ENCODE measurements at places on chromosomes 4 and X.

DNA sequence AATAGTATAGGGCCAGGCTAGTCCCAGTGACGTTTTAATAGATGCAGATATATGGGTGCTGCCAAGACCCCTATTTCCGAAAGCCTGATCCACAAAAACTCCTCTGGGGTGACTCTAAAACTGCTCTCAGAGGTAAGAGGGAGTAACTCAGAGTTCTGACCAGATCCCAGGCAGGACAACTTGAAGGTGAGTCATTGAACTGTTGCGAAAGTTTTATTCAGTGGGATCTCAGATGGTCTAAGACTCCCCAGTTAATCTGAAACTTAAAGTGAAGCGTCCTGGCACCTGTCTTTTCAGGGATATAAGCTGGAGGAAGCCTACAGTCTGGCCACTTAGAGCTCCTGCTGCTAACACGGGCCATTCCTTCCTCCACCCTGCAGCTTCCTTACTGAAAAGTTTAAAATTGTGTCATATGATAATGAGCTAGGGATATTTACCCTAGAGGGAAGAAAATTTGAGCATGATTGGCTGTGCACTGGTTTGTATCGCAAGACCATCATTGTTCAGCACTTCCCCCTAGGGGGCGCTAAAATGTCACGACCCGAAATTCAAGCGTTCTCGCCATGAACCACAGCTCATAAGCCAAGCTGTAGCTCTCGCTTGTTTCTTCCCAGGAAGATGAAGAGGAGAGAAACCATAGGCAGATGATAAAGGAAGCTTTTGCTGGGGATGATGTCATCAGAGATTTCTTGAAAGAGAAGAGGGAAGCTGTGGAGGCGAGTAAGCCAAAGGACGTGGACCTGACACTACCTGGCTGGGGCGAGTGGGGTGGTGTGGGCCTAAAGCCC, 19.5 kb downstream of the UTP14A start:
- DNase-seq: peak; percentile 76

GRCh38 chr4:175806727-175807126, 5.3 kb downstream of the GPM6A start:
- DNase-seq: no peak

DNA sequence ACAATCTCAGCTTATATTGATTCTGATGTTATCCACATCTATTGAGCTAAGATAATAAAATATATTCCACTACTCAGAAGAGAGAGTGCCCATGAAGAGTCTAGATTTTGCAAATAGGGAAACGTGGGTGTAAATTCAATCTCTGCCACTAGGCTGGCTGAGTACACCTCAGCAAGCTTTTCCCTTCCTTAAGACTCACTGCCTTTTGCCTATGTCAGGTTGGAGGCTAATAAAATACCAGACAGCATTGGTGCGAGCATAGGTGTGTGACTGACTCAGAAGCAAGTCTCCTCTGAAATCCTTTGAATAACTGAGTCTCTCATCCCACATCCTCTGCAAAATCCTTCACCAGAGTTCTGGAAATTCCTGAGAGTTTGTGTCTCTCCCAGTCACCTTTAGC, 405.4 kb upstream of the CPEB2 start:
- no peak for DNase-seq

- DNase-seq: peak; percentile 6
These were observed 71.2 kb downstream of the SLC10A7 start for GRCh38 chr4:146450524-146450923.

DNA sequence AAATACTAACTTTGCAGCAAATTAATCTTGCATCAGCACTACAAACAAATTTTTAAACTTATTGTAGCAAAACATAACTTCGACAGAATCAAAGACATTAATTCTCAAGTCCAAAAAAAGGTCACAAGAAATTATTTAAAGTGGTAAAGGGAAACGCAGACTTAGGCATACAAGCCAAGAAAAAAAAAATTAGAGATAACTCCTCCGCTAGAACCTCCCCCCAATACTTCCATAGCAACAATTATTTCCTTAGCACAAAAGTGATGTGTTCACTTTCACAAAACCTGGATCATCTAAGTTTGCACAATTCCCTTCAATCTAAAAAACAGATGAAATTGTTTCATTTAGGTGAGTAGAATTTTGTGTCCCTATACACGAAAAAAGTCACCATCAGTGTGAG, 1.1 kb downstream of the LRBA start:
- no peak for DNase-seq

DNA sequence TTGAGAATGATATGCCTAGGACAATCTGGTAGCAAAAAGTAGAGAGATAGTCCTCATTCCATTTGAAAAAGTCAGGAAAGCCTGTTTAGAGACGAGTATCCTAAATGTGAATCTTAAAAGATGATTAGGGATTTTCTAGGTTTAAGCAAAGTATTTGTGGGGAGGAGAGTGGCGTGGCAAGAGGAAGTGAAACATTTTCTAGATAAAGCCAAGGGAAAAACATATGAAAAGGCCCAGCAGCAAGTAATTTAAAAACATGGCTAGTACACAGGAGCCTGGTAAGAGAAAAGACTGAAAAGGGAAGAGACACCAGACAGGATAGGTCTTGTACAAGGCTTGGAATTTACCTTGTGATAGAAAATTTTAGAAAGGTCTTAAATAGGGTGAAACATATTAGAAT, 45.9 kb downstream of the CORIN start:
- DNase-seq: peak; percentile 67

GRCh38 chr4:119559044-119559647, 69.5 kb downstream of the PDE5A start:
- DNase-seq: peak; percentile 11

GRCh38 chr4:29295280-29295679, 1424.9 kb upstream of the PCDH7 start:
- DNase-seq: no peak

DNA sequence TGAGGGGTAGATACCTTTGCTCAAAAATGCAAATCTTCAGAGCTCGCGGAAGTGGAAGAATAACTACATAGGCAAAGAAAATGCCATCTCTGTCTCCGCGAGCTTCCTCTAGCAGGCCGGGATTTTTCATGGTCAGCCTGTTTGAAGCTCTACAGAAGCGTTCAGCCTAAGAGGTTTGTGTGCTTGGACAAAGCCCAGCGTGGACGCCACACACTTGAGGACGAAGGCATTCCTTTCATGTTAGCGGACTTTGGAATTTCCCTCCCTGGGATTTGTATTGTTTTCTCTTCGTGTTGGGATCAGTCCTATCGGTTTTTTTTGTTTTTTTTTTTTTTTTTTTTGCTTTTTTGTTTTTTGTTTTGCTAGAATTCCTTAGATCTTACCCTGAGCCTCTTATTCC, 53.7 kb downstream of the SMIM31 start:
- no peak for DNase-seq

DNA sequence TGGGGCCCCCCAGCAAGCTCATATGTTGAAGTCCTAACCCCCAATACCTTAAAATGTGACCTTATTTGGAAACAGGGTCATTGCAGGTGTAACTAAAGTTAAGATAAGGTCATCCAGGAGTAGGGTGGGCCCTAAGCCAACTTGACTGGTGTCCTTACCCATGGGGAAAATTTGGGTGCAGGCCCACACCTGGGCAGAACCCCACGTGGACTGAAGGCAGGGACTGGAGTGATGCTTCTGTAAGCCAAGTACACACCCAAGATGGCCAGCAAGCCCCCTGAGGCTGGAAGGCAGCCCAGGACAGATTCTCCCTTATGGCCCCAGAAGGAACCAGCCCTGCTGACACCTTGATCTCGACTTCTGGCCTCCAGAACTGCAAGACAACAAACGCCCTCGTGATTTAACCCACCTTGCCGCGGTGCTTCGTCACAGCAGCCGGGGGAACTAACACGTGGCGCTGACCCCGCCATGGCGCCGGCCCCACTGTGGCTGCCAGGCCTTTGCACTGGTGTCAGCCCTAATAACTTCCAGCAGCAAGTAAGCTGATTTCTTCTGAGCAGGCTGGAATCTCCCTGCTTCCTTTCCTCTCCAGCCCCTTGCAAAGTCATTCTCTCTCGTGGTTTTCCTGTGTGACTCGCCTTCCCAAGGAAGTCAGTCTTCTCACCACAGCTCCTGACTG, 23.2 kb upstream of the MXD4 start:
- no peak for DNase-seq

GRCh38 chrX:102085706-102086105, 39.8 kb upstream of the TCEAL2 start:
- DNase-seq: no peak

GRCh38 chrX:75158054-75158453, 2.0 kb upstream of the ABCB7 start:
- DNase-seq: no peak

DNA sequence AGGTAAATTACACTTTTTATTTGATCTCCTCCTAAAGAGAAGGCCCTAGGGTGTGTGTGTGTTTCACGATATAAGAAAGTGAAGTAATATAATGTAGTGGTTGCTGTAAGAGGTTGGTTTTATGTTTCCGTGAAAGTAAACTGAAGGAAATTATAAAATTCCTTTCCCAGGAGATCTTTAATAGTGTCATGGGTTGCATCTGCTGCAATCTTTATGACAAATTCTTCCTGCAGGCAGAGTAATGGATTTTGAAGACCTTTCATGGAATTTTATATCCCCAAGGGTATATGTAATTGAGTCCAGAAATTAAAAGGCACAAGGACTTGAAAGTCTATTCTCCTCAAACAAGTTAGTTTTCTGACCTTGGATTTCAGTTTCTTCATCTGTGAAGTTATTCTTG, 538.6 kb downstream of the ANKRD50 start:
- no peak for DNase-seq

DNA sequence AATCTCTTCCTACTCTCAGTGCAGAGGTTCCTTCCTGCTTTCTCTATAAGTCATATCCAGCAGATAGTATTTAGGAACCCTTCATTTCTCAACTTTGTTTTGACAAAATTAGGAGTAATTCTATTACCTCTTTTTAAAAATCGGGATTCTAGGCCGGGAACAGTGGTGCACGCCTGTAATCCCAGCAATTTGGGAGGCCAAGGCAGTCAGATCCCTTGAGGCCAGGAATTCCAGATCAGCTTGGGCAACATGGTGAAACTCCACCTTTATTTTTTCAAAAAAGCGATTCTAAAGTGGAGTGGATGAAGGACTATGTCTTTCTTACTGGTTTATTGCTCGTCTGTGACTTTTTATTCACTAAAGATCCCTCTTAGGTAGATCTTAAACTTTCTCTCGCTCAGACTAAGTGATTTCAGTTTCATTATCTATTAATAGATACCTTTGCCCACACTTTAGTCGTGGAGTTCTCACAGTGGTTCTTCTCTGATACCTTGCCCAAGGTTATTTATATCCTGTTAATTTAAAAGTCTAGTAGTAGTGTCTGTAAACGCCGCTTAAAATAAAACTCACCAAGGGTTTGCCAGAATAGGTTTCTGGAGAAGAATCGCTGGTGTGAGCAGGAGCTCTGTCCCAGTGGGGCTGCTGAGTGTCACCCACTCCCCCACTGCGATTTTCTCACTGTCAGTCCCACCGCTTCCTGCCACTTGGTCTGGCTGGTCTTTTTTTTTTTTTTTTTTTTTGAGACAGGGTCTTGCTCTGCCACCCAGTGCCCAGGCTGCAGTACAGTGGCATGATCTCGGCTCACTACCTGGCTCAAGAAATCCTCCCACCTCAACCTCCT, 27.0 kb upstream of the TMEM131L start:
- no peak for DNase-seq

- DNase-seq: peak; percentile 81
These were observed 170.6 kb upstream of the GK2 start for GRCh38 chr4:79578606-79579005.

GRCh38 chr4:124414276-124415040, 298.1 kb downstream of the ANKRD50 start:
- DNase-seq: no peak

DNA sequence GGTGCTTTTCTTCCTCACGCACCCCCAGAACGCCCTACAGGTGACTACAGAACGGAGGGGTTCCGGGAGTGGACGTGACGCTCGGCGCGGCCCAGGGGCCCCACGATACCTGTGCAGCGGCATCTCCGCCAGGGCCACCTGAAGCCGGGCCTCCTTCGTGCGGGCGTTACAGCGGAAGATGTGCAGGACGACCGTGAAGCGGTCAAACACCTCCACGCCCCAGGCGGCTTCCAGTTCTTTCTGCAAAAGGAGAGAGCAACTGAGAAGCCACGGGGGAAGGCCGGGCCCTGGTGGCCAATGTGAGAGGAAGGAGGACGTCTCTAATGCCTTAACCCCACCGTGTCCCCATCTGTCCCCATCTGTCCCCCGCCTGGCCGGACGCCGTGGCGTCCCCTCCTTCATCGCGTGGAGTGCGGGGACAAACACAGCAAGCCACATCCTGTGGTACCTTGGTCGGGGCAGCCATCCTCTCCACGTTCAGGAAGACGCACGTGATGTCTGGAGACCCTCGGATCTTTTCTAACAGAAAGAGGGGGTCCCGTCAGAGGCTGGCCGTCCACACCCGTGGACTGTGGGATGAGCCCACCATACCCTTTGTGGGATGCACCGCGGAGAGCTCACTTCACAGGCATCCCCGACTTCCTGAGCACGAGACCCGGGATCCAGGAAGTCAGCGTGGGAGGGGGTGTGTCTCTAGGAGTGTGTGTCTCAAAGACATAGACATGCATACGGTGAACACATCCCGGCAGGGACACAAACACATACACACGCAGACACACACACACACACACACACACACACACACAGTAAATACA, 3.6 kb downstream of the GTPBP6 start:
- DNase-seq: no peak

DNA sequence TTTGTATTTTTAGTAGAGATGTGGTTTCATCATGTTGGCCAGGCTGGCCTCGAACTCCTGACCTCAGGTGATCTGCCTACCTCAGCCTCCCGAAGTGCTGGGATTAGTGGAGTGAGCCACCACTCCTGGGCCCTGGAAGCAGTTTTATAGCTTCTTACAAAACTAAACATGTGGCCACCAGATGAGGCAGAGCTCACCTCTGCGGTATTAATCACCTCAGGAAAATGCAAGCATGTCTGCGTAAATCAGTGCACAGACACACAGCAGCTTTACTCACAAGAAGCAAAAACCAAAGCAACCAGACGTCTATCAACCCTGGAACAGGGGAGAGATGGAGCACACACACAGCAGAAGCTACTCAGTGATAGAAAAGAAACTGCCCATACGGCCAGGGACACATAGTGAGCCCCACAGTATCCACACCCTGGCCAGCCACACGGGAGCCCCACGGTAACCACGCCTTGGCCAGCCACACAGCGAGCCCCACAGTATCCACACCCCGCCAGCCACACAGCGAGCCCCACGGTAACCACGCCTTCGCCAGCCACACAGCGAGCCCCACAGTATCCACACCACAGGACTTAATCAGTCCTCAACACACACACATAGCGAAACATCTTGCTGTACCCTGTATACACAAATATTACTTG, 30.2 kb downstream of the PPP2R3B start:
- no peak for DNase-seq

- no peak for DNase-seq
These were observed 33.8 kb downstream of the OTUD6A start for GRCh38 chrX:70096052-70096451.

GRCh38 chrX:24292353-24292752, 21.5 kb downstream of the SUPT20HL2 start:
- no peak for DNase-seq

- no peak for DNase-seq
These were observed 68.3 kb upstream of the PRPS1 start for GRCh38 chrX:107560041-107560440.
